ENCODE measurements at places on chromosomes 7 and 10. TPM values are rescaled to one million over a fixed set of nuclear protein-coding genes. Genes with fewer than 3 reads are reported as not detected.
A peak's percentile ranks its signal among the peaks of the same experiment; 100 is the strongest.

PON2 gene
- 92.1 TPM for total RNA-seq

PEX1 gene
- total RNA-seq = 17.0 TPM

CTTNBP2 gene
- total RNA-seq = 2.9 TPM

DNA sequence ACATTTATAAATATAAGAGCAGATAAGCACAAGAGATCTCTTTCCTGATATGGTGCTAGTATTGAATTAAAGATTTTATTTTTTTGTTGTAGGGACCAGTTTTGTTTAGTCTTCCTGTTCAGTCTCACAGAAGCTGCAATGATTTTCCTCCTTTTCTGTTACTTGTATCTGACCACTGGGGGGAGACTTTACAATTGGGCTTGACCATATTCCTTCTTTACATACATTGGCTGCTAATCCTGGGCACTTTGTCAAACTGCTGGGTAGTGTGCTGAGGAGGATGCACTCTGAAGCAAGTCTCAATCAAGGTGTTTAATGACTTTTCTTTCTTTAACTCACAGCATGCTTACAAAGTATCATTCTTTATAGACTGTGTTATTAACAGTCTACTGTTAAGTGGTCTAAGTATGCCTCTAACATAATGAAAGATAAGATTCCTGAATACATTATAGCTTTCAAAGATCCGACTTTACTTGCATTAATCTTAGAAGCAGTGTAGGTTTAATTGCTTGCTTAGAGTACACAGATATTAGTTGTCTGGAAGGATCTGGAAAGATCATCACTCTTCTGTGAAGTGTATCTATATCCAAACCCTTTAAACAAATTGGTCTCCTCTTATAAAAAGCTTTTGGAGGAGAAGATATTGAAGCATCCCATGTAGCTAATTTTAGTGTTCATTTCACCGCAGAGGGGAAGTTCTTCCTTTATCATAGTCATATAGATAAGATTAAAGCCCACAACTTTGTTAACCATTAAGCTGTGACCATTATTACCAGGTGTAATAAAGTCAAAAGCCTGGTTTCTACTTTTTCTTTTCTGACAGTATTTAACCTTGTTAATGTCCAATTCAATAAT, 3.1 kb downstream of the PALS2 start:
- DNase-seq = no peak

ADO gene
- 35.8 TPM for total RNA-seq

- no peak for DNase-seq
Observed at GRCh38 chr10:133405272-133405671, 11.3 kb downstream of the MTG1 start.

DNA sequence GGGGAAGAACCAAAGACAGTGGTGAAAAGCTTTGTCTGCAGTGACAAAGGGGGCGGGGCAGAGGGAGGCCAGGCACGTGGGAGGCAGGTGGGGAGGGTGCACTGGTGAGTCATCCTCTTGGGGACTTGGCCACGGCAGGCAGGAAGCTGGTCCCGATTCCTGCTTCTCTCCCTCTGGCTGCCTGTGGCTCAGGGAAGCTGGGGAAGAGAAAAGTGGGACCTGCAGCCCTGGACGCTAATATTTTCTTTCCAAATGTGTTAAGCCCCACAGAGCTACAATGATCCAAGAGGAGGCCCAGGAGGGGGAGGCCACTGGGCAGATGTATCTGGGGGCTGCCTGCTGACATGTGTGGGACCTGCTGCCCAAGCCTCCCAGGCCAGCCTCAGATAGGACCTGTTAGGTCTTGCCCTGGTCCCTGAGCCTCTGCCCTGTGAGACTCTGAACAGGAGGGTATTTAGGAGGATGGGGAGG, 231.8 kb downstream of the KCNMA1 start:
- DNase-seq = no peak

- DNase-seq = no peak
Observed at GRCh38 chr7:79064187-79064823, 389.2 kb downstream of the MAGI2 start.

HOGA1 gene
- not detected for total RNA-seq

DNA sequence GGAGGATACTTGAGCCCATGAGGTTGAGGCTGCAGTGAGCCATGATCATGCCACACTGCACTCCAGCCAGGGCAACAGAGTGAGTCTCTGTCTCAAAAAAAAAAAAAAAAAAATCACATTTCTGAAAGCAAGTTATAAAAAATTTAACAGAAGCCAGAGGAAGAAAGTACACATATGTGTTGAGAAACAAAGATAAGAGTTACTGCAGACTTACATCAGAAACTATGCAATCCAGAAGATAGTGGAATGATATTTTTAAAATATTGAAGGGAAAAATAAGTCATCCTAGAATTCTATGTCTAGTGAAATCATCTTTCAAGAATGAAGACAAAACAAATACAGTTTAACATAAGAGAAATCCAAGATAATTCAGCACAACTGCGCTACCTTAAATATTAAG, 46.9 kb downstream of the ZNF518A start:
- no peak for DNase-seq

- DNase-seq = no peak
Observed at GRCh38 chr10:95664543-95664942, 8.0 kb upstream of the ALDH18A1 start.

NUTM2B gene
- 0.37 TPM for total RNA-seq

- no peak for DNase-seq
Observed at GRCh38 chr7:46320956-46321355, 399.9 kb upstream of the IGFBP3 start.

DNA sequence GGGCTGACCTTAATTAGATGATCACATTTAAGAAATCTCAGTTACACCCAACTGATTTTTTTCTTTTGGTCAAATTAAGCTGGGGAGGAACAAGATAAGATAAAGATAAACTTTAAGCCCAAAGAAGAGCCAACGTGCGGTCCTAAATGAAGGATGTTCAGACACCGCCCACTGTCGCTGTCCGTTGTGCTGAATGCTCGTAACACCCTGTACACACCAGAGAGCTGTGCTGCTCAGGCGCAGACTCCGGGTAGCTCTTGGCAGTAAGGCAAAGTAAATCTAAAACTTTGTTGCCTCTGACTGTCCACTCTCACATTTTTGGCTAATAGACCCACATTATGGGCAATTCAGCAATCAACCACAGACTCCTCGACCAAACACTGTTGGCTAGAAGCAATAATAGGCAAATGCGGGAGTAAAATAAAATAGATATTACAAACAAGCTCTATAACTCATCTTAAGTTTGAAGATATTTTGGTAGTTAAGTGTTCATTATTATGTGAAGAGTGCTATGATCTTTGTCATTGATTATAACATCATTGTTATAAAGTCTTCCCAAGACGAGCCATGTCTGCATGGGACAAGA, 57.1 kb downstream of the PLPP4 start:
- DNase-seq = no peak

ANKRD7 gene
- total RNA-seq = not detected

GRCh38 chr7:157439149-157439548, 102.3 kb downstream of the DNAJB6 start:
- peak; percentile 48 for DNase-seq

PRSS37 gene
- not detected for total RNA-seq

DNA sequence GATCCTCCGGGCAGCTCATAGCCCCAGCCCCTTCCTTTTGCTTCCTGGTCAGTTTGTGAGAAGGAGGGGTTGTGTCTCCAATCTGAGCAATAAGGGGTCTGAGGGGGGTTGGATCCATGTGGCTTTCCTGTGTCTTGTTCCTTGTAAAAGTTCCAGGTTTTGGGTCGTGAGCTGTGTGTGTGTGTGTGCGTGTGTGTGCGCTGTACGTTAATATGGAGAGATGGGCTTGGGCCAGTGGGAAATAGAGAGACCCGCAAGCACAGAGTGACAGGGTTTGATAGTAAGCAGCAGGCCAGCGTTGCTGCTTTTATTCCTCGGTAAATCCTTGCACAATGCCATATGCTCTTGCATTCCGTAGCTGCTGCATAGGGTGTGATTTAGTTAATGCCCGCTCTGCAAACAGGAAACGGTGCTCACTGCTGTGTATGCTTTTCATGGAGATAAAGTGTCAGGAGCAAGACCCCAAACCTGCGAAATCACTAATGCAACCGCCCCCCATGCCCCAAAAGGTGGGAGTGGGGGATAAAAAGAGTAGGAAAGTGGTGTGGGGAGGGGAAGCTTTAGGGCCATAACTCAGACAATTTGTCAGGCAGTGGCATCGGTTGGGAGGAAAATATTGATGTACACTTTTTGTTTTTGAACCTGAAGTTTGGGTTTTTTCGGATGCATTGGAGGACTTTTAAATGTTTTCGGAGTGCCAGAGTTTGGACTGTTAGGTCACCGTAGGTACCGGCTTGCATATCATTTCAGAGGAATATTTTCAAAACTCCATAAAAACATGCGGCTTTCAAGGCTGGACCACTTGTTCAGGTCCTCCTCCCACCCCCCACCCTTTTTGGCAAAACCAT, 108.7 kb downstream of the TCF7L2 start:
- no peak for DNase-seq

EGFR gene
- total RNA-seq = 13.6 TPM

GRCh38 chr7:20835111-20835750, 48.5 kb upstream of the SP8 start:
- no peak for DNase-seq

Measured in chondrocyte (in vitro differentiated cells).